ENCODE measurements at places on chromosomes 2 and 18. TPM values are rescaled to one million over a fixed set of nuclear protein-coding genes. Genes with fewer than 3 reads are reported as not detected.

DNA sequence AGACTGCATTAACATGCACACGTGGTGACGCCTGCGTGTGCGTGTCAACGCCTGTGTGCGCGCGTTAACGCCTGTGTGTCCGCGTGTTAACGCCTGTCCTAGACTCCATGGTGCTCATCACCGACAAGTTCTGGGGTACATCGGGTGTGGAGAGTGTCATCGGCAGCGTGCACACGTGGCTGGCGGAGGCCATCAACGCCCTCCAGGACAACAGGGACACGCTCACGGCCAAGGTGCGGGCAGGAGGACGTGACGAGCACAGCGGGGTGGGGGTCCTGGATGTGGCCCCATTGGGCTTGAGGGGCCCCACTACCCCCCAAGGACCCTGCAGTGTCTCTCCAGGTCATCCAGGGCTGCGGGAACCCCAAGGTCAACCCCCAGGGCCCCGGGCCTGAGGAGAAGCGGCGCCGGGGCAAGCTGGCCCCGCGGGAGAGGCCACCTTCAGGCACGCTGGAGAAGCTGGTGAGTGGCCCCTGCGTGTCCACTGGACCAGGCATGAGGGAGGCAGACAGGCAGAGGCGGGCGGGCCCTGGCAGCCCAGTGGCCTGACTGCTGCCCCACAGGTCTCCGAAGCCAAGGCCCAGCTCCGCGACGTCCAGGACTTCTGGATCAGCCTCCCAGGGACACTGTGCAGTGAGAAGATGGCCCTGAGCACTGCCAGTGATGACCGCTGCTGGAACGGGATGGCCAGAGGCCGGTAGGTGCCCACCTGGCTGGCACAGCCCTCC lies 29.2 kb downstream of the GPC1 start:
- no peak for DNase-seq

DNA sequence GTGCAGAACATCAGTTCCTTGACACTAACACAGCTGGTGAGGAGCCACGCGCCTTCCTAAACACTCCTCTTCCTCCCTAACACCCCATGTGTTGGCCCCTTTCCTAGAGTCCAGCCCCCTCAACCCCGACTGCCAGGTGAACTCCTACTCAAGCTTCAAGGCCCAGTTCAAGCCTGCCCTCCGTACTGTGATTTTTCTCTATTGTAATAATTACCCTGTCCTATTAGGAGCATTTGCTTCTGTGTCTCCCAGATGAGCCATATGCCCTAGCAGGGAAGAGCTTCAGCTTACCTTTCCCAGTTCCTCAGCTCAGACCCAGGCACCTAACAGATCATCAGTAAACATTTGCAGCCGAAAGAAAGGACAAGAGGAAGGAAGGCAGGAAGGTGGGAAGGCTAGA lies 130.6 kb upstream of the SALL3 start:
- no peak for DNase-seq

FZD7 gene
- total RNA-seq: 69.5 TPM

- DNase-seq: no peak
Observed at GRCh38 chr2:144489315-144489916, 30.5 kb downstream of the ZEB2 start.

EIF5B gene
- 30.5 TPM for total RNA-seq

ATOH8 gene
- total RNA-seq: 18.3 TPM

DNA sequence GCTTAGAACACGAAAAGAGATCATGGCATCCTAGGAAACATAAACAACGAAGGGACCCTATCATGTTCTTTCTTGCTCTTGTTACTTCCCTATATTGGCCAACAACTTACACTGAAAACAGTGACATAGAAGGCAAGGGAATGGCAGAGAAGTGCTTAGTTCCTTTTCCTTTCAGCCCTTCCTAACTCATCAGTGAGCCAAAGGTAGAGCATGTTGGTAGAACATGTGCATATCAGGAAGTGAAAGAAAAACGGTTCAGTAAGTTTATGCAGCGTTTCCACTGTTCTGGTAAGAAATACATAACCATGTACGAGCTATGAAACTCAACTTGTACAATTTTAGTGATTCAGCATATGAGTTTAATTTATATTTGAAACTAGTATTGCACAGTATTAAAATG lies 21.7 kb downstream of the AKAIN1 start:
- no peak for DNase-seq

- DNase-seq: no peak
Observed at GRCh38 chr2:141496810-141497209, 634.0 kb downstream of the LRP1B start.
